ENCODE measurements at places on chromosomes 4 and X.

GRCh38 chr4:114077610-114078009 is 98.2 kb upstream of the ARSJ start:
- DNase-seq: no peak

DNA sequence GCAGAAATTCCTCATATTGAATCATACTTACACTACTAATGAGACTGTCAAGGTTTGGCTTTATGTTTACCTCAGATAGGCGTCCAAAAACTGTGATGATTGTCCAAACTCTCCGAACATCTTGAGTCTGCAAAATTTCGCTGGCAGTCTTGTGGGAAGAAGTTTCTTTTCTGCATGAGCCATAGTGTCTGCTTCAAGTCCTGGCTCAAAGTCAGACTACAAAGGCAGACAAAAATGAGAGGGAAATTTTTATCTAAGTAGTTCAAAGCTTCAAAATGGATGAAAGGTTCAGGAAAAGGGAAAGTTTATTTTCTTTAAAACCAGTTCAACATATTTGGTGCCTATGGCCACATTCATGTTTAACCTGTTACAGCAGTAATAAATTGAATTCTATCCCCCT is 40.7 kb downstream of the PALLD start:
- DNase-seq: no peak

- no peak for DNase-seq
Measured at GRCh38 chr4:77169481-77169880, 12.5 kb downstream of the CCNG2 start.

DNA sequence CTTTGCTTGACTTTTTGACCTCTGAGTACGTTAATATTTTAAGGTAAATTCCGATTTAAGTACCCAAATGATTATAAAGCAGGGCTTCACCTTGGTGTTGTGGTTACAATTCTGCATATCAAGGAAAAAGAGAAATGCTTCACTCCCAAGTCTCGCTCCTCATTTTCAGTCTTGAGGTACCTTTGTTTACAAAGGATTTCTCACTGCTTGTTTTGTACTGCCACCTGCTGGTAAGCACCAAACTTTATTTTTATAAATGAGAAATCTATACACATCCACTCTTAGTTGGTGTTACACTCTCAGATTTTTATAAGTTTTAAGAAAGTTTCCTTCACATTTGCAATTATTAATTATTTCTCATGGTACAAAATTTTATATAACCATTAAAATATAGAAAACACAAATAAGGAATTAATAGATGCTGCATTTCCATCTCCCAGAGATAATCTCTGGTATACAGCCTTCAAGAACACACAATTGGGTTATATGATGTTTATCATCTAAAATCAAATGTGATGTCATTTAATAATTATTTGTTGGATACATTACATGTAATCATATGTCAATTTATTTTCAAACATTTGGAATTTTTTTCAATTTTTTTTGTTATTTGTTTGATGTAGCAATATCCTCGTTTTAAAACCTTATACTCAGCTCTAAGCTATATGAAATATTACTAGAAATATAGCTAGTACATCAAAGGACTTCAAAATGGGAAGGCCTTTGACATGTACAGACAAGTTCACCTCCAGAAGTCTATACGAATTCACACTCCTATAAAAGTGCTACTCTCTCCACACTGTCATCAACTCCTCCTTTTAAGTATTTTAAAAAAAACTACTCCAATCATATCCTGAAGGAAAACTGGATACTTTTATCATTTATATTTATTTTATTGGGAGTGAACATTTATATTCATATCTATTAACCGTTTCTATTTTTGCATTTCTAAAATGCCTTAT is 179.9 kb downstream of the KCNIP4 start:
- DNase-seq: peak; percentile 47

- DNase-seq: no peak
Measured at GRCh38 chr4:185384930-185385331, 10.8 kb downstream of the LRP2BP start.

GRCh38 chr4:179165000-179165738 is 1722.9 kb upstream of the AGA start:
- DNase-seq: no peak

DNA sequence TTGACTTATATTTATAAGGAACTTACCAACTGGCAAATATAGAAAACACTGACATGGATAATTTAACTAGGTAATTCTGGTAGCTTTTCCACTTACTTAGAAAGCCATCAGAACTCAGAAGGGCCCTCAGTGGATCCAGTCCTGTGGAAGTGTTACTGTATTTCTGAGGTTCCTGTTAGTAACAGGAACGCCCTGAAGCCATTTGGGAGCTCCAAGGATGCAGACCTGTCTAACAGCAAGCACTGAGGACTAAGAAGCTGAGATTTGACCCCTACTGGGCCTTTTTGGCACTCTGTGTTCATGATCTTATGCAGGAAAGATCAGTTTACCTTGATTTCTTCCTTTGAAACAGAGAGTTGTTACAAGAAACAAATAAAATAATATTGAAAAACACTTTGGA is 46.0 kb upstream of the TLL1 start:
- DNase-seq: no peak

DNA sequence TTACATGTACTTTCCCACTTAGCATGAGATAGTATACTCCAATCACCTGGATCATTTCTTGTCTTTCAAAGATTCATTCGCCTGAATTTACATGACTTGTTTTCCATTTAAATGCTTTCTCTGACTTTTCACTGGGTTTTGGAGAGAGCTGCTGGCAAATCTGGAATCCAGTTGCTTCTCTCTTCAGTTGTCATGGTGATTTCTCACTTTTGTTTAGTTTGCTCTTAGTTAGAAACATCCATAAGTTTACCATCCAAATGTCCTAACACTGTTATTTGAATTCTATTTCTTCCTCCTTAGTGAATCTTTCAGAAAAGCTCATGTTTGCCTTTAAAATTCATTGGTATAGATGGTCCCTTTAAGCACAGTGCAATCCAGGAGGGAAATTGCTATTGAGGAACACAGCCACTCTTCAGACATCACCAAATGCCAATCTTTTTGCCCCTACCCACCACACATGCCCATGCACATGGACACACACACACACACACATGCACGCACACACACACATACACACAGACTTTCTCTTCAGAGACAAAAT is 51.7 kb downstream of the REELD1 start:
- DNase-seq: no peak

All from renal pelvis (tissue), 12 donors.